ENCODE measurements at places on chromosomes 7 and 10.

GRCh38 chr7:149692557-149692982 lies 80.8 kb downstream of the ZNF467 start:
- no peak for DNase-seq

DNA sequence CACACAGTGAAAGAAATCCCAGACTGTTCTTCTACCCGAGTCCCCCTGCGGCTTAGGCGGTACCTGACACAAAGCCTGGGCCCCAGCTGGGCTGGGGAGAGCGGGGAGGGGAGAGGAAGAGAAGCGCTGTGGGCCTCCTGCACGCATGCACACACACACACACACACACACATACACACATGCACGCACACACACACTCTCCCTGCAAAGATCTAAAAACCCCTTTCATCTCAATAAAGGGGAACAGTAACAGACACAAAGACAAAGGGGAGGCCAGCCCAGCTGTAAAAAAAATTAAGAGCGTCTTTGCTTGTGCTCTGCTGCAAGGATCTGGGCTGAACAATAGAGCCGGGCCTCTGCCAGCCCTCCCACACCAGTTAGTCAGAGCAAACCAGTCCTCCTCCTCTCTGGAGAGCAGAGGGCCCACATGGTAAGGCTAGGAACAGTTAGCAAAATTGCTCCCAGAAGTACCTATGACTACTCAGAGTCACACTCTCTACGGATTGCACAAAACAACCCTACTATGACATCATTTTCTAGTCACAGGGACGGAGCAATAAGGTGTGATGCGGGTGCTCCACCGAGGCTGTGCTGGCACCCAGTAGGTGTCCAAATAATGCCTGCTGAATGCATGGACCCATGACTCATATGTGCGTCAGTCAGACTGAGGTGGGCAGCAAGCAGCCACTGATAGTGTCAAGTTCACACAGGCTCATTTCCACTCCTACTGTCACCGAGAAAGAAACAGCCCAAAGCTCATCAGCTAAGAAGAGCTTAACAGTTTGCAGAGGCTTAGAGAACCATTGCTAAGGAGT lies 9.2 kb downstream of the ITPRIP start:
- peak; percentile 49 for DNase-seq

DNA sequence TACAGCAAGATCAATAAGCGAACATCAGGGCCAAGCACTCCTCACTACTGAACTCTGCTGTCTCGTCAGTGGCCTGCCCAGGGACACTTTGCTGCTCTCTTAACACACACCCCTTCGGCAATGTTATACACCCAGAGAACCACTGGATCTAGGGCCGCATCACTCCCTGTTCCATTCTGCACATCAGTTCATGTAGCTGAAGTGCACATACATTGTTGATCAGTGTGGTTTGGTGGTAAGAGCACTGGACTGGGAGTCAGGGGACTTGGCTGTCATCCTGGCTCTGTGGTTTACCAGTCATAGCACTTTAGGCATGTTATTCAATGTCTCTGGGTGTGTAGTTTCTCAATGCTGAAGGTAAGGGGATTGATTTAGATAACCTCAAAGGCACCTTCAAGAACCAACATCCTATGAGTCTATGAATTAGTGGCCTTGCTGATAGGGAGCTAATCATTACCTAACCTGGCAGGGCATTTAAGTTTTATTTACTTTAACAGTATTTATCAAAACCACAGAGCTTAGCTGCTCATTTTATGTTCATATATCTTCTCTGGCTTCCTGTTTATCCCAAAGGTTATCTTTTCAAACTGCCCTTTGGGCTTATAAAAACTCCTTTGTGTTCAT lies 24.8 kb downstream of the DUSP5 start:
- no peak for DNase-seq

GRCh38 chr10:22604344-22605126 lies 109.8 kb downstream of the PIP4K2A start:
- DNase-seq: no peak

DNA sequence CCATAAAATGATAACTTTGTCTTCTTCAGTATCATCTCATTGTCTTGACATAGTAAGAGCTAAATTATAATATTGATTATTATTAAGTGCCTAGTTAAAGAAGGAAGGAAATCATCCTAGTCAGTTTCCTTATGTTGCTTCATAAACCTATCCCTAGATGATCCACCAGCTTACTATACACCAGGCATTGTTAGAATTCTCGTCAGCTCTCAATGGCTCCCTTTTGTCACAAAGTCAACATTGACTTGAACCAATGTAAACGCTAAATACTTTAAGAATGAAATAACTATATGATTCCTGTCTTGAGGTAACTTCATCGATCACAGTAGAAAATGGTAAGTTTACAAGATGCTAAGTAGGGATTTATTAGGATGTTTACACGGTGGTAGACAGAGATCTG lies 1162.9 kb downstream of the CNTNAP2 start:
- no peak for DNase-seq

DNA sequence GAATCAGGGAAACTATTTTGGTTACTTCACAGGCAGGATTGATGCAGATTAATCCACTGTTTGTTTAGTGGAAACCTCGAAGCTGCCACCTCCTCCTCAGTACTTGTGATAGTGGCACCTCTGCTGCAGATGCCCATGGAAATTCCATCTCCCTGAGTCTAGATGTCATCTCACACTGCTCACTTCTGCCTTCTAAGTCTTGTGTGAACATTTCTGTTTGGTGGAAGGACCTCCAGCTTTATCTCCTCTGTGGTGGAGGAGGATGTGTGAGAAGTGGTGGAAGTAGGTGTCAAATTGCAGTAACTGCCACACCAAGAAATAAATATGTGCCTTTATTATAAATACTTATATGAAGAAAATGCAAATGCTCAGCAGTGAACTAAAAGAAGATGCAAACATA lies 25.8 kb upstream of the GPR141 start:
- DNase-seq: no peak

- DNase-seq: no peak
Measured at GRCh38 chr10:13882119-13882711, 295.4 kb downstream of the PRPF18 start.

DNA sequence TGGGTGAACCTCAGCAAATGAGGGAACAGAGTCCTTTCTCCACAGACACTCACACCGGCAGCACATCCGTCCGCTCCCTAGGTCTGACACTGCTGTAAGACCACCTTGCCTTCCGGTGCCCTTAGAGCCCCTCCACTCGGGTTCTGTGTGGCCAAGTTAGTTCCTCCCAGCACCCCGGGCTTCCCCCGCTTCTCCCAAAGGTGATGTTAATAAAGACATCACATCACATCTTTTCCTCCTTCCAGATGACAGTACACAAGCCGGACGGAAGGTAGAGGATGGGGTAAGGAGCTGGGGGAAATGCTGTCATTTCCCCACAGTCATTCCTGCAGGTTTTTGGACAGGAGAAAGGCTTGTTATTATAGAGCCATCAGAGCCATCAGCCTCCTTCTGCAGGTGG lies 42.3 kb downstream of the OAT start:
- no peak for DNase-seq

DNA sequence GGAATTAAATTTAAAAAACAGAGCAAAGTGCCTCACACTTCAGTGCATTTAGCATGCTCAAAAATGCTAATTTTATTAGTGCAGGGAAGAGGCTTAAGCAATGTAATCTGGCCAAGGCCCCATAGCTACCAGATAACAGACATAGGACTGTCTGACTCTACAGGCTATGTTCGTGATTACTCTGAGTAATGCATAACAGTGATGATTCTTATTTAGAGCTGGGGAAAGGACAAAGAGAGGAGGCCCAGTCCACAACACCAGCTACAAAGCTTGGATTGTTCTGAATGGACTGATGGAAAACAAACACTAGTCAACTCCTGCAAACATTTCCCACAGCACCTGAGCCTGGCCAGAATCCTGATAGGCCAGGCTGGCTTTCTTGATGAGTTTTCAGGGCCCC lies 8.4 kb upstream of the CH25H start:
- DNase-seq: no peak

DNA sequence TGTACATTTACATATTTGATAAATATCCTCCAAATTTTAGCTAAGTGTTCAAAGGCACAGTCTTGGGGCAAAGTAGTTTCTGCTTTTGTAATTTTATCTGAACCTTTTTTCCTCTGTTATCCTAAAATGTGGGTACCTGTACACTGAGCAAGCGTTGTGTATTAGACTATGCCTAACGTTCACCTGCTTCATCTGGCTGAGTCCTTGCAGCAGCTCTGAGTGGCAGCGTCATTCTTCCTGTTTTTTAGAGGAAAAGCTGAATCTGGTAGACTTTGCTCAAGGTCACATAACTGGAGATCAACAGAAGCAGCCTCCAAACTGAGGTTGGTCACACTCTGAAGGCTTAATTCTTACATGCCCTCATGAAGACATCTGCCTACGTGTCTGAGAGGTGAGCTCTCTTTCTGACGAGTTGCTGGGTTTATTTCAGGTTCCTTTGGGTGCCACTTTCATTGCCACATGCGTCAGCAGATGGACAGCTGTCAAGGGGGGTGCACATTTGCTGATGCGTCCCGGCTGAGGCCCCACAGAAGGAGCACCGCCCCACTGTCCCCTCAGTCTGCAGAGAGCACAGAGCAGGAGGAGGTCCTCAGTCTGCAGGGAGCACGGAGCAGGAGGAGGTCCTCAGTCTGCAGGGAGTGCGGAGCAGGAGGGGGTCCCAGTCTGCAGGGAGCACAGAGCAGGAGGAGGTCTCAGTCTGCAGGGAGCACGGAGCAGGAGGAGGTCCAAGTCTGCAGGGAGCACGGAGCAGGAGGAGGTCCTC lies 406.5 kb upstream of the SHH start:
- no peak for DNase-seq

DNA sequence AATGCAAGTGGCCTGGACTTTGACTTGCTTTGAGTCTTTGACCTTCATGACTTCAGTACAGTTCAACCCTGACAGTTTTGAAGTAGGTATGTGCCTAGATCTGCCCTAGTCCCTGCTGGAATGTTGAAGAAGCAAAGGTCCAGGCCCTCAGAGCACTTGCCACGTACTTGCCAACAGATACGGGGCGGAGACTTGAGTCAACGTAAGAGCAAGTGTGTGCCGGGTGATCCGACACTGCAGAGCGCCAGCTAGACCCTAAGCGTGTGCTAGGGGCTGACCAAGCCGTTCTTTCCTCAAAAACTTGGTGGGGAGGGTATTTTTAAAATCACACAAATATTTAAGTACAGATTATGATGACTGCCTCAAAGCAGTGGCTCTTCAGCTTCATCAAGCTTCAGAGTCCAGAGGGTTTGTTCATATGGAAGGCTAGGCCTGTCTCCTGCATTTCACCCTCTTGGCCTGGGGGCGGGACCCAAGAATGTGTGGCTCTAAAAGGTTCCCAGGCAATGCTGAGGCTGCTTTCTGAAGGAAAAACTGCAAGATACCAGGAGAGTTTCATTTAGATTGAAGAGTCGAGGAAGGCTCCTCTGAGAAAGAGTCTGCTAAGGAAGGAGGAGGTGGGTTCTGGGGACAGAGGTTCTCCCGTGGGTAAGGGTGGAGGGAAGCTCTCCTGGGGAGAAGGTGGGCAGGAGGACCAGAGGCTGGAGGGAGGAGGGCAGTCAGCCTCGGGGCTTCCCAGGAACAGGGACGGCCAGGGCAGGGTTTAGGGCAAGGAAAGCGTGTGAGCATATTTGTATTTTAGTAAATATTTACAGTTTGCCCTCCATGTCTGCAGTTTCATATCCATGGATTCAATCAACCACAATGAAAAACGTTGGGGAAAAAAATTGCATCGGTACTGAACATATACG lies 160.3 kb downstream of the EGFR start:
- DNase-seq: no peak

DNA sequence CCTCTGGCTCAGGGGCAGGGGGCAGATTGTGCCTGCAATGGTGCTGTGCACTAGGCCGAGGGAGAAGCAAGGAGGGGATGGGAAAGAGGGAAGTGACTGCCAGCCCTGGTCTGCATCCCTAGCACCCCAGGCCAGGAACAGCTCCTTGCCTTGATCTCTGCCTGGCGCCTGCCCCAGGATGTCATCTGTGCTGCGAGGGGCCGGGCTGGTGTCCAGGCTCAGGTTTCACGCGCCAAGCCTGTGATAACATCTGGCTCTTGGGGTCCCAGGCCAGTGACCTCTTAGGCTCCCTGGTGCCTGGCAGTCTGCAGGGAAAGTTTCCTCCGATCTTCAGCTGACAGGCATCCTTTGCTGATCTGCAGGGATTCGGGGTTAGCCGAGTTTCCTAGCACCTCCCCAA lies 193.5 kb upstream of the GPR26 start:
- DNase-seq: no peak

- DNase-seq: peak; percentile 42
Measured at GRCh38 chr10:93893646-93894515, at the start of gene SLC35G1. Gene SLC35G1 (plus strand): TSS chr10:93893978. CDS start chr10:93894034, 56 bp downstream.

GRCh38 chr7:121180436-121181063 lies 148.2 kb upstream of the WNT16 start:
- no peak for DNase-seq

DNA sequence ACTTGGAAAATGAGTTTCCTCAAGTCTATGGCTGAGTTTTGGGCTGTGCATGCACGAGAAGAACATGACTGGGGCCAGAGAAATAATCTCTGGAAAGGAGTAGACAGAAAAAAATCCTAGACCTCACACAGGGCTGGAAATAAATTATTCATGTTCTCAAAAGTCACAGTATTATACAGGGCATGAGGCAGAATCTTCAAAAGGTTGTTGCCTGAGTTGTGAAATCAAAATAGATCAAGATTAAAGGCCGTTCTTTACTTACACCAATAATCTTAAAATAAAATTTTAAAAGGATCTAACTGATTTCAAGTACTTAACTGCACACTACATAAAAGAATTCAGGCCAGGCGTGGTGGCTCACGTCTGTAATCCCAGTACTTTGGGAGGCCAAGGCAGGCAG lies 14.1 kb upstream of the CREM start:
- DNase-seq: no peak

DNA sequence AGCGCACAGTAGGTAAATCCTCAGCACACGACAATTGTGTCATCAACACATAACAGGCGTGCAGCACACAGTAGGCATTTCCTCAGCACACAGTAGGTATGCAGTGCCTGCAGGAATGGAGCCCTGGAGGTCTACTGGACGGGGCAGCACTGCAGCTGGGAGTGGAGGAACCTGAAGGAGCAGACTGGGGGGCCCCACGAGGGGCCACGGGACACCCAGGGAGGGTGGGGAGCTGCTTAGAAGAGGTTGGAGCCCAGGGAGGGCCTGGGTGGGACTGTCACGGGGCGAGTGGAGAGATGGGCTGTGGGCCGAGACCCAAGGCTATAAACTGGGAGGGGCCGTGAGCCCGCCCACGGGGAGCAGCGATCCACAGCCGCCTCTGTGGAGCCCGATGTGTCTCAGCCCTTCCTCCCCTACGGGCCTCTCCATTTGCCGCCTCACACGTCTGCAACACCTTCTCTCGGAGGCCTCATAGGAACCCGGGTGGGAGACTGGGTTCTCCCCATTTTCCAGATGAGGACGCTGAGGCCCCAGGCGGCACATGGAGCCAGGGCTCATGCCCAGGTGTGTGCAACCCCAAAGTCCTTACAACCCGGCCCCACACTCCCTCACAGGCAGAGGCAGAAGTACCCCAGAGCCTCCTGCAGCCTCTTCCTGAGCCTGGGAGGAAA lies 101.5 kb downstream of the MICALL2 start:
- no peak for DNase-seq

DNA sequence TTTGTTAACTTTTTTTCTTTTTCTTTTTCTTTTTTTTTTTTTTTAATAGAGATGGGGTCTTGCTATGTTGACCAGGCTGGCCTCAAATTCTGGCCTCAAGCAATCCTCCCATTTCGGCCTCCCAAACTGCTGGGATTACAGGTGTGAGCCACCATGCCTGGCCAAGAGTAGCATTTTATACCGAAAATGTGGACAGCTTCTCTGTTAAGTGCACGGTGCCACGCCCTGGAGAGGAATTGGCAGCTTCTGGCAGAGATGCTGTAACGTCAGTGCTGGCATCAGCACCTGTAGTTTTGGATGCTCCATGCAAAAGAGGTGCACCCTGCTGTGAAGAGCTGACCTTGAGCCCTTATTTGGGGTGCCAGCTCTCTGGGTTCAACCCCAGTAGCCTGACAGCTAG lies 18.2 kb downstream of the IL15RA start:
- DNase-seq: no peak
